ENCODE measurements at places on chromosomes 12 and 14. TPM values are rescaled to one million over a fixed set of nuclear protein-coding genes. Genes with fewer than 3 reads are reported as not detected.

GRCh38 chr14:65356327-65356836 lies 56.1 kb upstream of the FUT8 start:
- H3K4me3 ChIP-seq, result no peak overlapping the region
- no peaks in the 10 kb centered on the region for H3K36me3 ChIP-seq
- peaks cover 25% of the 10 kb centered on the region for H3K4me1 ChIP-seq
- peak overlapping the region; percentile 9 for H3K27ac ChIP-seq
- H3K27me3 ChIP-seq, result no peaks in the 10 kb centered on the region

DNA sequence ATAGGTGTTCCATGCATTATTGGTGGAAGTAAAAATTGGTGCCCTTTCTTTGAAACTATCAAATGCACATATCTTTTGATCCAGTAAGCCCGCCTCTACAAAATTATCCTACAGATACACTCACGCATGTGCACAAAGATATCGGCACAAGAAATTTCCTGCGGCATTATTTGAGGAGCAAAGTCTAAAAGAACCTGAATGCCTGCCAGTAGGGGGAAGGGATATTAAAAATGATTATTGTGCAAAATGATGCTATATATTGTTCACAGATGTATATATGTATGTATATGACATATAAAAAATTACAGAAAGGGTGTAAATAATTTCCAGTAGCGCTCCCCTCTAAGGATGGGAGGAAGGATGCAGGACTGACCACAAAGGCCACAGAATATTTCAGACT lies 24.7 kb upstream of the ADIPOR2 start:
- H3K27ac ChIP-seq, result no peak overlapping the region
- H3K4me3 ChIP-seq, result no peak overlapping the region
- H3K27me3 ChIP-seq, result no peaks in the 10 kb centered on the region
- no peaks in the 10 kb centered on the region for H3K4me1 ChIP-seq

- peaks cover 4% of the 10 kb centered on the region for H3K36me3 ChIP-seq
- DNase-seq, result no peak
- no peaks in the 10 kb centered on the region for H3K27me3 ChIP-seq
- H3K27ac ChIP-seq, result no peak overlapping the region
- H3K4me3 ChIP-seq, result no peak overlapping the region
Observed at GRCh38 chr12:64737539-64737938, 21.7 kb downstream of the GNS start.

The CLEC4A gene
- not detected for total RNA-seq

The COCH gene
- not detected for total RNA-seq

The KIF26A gene
- not detected for total RNA-seq

GRCh38 chr14:104202259-104203070 lies 64.1 kb downstream of the KIF26A start:
- no peaks in the 10 kb centered on the region for H3K27me3 ChIP-seq
- H3K36me3 ChIP-seq, result no peaks in the 10 kb centered on the region
- no peak overlapping the region for H3K4me3 ChIP-seq
- no peak overlapping the region for H3K27ac ChIP-seq
- DNase-seq, result no peak
- no peaks in the 10 kb centered on the region for H3K4me1 ChIP-seq

The DLGAP5 gene
- total RNA-seq, result 11.0 TPM

DNA sequence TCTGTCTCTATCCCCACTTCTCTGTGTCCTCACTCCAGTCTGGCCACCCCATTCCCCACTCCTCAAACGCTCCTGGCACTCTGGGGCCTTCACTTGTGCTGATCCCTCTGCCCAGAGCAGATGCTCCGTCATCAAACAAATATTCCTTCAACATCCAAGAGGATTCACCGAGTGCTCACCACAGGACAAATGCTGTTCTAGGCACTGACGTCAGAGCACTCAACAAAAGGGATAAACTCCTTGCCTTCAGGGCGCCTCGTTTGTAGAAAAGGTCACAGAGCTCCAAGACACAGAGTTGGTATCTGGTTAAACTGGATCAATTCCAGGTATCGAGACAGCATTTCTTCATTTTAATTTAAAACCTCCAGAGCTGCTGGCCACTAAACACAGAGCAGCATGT lies 35.3 kb downstream of the PSMC1 start:
- no peak overlapping the region for H3K4me3 ChIP-seq
- peaks cover 21% of the 10 kb centered on the region for H3K36me3 ChIP-seq

DNA sequence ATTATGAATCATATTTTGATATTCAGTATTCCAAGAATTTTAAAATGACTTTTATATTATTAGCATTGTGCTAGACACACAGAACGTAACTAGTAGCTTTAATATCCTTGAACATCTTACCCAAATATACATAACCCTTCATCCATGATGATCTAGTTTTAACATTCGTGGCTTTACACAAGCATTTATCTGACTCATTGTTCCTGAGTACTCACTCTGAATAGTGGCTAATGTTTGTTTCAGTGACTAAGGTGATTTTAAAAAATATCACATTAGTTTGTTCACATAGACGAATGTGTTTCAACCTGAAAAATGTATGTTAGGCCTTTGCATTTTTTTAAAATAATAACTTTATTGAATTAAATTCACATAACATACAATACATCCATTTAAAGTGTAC lies 80.0 kb upstream of the PTPRQ start:
- no peaks in the 10 kb centered on the region for H3K4me1 ChIP-seq
- no peak overlapping the region for H3K4me3 ChIP-seq
- H3K27ac ChIP-seq, result no peak overlapping the region
- H3K36me3 ChIP-seq, result no peaks in the 10 kb centered on the region

The ZNF26 gene
- total RNA-seq, result 12.3 TPM

The HSP90AA1 gene
- total RNA-seq, result 371 TPM

DNA sequence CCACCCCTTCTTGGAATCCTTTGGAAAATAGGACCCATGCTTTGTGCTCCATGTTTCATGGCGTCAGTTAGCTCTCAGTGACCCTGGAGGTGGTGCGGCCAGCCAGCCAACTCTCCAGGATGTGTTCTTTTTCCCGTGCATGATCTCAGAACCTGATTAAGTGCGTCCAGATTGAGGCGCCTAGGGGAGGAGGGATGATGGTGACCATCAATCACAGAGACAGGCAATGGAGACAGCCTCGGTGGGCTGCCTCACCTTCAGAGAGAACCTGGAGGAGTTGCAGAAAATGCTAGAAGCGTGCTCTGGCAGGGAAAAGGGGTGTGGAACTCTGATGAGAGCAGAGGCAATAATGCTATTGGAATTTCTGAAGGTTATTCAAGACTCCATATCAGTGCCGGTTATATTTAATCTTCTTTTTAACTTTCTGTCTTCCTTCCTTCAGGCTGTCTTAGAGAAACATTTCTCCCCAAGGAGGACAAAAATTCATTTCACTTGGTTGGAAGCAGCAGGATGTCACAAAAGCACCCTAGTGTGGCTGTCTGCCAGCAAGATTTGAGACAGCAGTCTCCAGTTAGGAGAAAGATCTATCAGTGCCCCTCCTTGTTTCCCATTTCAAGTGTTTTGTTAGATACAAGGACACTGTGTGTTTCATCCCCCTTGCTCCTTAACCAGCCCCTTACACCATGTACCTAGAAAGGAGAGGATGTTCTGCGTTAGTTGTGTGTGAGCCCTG lies 53.3 kb upstream of the IGF1 start:
- H3K27me3 ChIP-seq, result no peaks in the 10 kb centered on the region
- DNase-seq, result no peak
- H3K36me3 ChIP-seq, result no peaks in the 10 kb centered on the region

DNA sequence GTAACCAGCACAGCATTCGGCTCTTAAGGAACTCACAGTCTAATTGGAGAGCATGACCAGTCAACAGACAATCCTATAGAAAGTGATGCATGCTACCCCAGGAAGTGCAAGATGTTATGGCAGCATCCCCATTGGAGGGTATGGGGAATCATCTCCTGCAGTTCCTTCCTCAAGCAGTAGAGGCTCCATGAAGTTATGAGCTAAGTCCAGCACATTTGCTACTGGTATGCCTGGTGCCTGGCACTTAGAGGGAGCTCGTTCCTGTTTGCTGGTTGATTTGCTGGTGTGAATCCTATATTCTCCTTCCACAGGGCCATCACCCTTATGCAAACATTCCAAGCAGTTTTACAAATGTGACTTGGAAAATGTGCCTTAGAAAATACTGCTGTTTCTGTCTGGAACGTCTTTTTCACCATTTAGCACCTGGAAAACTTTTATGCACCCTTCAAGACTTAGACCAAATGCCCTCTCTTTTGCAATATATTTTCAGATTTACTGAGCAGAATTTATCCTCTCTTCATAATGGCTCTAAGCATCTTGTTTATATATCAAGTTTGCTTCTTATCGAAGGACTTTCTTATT lies 136.1 kb upstream of the WSCD2 start:
- H3K27me3 ChIP-seq, result no peaks in the 10 kb centered on the region
- no peak overlapping the region for H3K4me3 ChIP-seq
- peak; percentile 58 for DNase-seq
- H3K36me3 ChIP-seq, result no peaks in the 10 kb centered on the region
- no peak overlapping the region for H3K27ac ChIP-seq

DNA sequence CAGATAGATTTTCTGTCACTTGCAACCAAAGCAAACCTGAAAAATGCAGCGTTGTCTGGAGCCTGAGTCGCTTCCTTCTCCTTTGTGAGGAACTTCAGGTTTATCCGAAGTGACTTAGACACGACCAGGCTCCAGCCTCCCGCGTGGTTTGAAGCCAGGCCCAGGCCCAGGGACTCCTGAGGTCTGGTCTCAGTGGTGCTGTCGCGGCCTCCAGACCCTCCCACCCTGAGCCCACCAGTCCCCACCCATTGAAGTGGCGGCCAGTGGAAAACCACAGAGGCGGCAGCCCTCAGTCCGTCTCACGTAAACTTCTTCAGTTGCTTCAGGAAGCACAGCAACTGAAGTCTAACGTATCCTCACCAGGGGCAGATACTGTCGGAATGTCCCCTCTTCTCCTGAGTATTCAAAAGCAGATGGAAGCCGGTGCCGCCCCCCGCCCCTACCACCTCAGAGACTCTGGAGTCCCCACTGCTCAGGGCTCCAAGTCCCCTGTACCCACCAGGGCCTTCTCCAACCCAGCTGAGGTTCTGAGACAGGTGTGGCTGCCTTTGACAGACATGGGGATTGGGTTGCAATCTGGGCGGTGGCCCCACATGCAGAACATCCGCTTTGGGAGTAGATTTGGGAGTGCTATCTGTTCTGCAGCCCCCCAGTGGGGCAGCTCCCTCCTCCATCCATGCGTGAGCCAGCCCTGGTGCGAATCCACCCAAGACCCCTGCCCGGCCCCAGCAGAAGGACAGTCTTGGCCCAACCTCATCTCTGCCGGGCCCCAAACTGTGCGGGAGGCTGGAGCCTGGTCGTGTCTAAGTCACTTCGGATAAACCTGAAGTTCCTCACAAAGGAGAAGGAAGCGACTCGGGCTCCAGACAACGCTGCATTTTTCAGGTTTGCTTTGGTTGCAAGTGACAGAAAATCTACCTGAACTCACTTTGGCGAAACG lies 26.6 kb upstream of the GALNT9 start:
- no peak overlapping the region for H3K4me3 ChIP-seq
- no peaks in the 10 kb centered on the region for H3K36me3 ChIP-seq
- H3K27ac ChIP-seq, result no peak overlapping the region
- DNase-seq, result no peak

DNA sequence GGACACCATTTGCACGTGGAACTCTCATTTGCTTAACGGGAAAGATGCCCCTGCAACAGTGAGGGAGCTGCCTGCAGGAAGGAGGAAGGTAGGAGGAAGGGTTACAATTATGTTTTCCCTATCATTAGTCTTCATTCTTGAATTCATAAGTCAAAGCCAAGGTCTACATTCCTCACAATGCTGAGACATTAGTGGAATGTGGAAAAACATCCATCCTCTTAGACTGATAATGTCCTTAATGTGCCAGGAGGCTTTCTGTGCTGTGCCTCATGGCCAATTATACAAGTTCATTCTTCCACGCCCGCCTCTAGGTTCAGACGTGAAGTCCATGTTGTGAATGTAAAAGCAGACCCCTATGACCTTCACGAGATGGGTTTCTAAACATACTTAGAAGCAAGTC lies 1212.4 kb upstream of the TMEM132C start:
- H3K27ac ChIP-seq, result no peak overlapping the region
- no peaks in the 10 kb centered on the region for H3K27me3 ChIP-seq
- H3K4me1 ChIP-seq, result peaks cover 36% of the 10 kb centered on the region
- no peaks in the 10 kb centered on the region for H3K36me3 ChIP-seq

The FOXG1 gene
- total RNA-seq, result not detected

- no peaks in the 10 kb centered on the region for H3K27me3 ChIP-seq
- H3K4me1 ChIP-seq, result peaks cover 3% of the 10 kb centered on the region
- H3K36me3 ChIP-seq, result 0 out of 2 replicates have a peak, but pooled peaks cover 6% of the 10 kb centered on the region
- DNase-seq, result no peak
- H3K27ac ChIP-seq, result no peak overlapping the region
Observed at GRCh38 chr14:92726933-92727262, 21.5 kb downstream of the LGMN start.

The GNG2 gene
- 14.7 TPM for total RNA-seq

DNA sequence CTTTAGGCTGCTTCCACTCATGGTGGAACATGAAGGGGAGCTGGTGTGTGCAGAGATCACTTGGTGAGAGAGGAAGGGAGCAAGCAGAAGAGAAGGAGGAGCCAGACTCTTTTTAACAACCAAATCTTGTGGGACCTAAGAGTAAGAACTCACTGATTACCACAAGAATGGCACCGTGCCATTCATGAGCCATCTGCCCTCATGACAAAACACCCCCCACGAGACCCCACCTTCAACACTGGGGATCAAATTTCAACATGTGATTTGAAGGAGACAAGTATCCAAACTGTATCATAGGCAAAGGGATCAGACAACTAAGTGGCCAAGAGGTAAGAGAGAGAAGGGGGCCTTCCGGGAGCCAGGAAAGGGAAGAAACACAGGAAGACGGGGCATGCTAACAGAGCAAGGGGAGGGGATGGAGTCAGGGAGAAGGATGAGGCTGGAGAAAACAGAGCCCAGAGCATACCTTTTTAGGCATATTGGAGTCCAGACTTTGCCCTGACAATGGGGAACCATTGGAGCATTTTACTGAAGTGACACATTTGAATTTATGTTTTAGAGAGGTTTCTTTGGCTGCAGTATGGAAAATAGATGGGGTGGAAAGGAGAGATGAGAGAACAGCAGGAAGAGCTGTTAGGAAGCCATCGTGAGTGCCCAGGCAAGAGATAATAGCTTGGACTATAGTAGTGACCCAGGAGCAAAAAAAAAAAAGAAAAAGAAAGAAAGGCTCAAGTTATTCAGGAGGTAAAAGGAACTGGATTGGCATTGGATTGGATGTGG lies 204.4 kb upstream of the NUDT4 start:
- DNase-seq, result peak; percentile 28
- no peak overlapping the region for H3K4me3 ChIP-seq

- H3K4me1 ChIP-seq, result peaks cover 74% of the 10 kb centered on the region
- peaks cover 23% of the 10 kb centered on the region for H3K36me3 ChIP-seq
- H3K27ac ChIP-seq, result peak overlapping the region; percentile 99
- peak; percentile 96 for DNase-seq
- peak overlapping the region; percentile 61 for H3K4me3 ChIP-seq
- no peaks in the 10 kb centered on the region for H3K27me3 ChIP-seq
Observed at GRCh38 chr12:109462868-109463692, 14.0 kb downstream of the KCTD10 start.

DNA sequence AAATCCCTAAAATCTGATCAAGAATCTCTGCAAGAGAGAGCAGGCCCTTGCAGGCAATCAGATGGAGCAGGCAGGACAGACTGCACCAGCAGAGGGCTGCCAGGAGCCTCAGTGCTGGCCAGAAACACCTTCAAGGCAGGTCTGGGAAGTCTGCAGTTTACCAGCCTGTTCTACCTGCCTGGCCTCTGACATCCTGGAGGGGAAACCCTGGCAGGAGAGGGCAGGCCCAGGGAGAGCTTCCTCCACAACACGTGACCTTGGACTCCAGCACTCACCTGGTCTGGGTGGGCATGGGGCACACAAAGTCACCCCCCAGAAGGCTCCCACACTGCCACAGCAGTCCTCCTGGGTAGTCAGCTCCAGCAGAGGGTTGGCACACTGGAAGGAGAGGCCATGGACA lies 56.0 kb downstream of the ISCA2 start:
- DNase-seq, result peak; percentile 45
- H3K27ac ChIP-seq, result peak overlapping the region; percentile 63
- peaks cover 39% of the 10 kb centered on the region for H3K4me1 ChIP-seq
